ENCODE measurements at places on chromosomes 5 and 9.
A peak's percentile ranks its signal among the peaks of the same experiment; 100 is the strongest.

- DNase-seq: no peak
These were observed 1.8 kb downstream of the PTGER4 start for GRCh38 chr5:40681363-40682153.

DNA sequence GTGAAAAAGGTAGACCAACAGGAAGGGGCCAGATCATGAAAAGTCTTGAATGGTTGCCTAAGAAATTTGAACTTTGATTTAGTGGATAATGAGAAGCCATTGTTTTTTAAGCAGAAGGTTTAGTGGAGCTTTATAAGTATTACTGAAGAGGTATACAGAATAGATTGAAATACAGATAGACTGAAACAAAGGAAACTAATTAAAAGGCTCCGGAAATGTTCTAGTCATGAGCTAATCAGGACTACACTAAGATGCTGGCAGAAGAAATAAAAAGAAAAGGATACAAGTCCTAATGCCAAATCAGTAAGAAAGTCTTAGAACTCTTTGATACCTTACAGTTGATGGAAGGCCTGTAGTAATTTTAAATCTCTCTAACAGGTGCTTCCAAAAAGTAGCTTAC lies 45.7 kb upstream of the RFX3 start:
- DNase-seq: no peak

DNA sequence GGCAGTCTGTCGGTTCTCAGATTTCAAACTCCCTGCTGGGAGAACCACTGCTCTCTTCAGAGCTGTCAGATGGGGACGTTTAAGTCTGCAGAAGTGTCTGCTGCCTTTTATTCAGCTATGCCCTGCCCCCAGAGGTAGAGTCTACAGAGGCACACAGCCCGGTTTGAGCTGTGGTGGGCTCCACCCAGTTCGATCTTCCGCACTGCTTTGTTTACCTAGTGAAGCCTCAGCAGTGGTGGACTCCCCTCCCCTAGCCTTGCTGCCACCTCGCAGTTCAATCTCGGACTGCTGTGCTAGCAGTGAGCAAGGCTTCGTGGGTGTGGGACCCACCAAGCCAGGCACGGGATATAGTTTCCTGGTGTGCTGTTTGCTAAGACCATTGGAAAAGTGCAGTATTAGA lies 8.0 kb downstream of the SLC27A6 start:
- no peak for DNase-seq

- DNase-seq: peak; percentile 11
These were observed 80.1 kb upstream of the DMAC1 start for GRCh38 chr9:7879551-7880245.

DNA sequence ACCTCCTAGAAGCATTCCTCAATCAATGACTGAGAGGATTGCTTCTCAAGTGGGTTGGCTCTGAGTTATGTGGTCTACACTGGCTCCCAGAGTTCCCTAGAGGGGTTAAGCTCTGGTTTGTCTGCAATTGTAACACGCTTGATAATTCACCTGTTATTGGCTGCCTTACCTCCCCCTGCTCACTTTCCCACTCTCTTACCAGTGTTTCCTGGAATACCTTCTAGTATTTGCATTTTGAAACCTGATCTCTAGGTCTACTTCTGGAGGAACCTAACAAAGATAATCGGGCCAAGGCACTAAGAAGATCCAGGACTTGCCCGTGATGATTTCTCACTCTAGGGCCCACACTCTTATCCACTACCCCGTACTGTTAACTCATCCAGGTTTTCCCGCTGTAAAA lies 110.1 kb upstream of the MAP3K1 start:
- no peak for DNase-seq

DNA sequence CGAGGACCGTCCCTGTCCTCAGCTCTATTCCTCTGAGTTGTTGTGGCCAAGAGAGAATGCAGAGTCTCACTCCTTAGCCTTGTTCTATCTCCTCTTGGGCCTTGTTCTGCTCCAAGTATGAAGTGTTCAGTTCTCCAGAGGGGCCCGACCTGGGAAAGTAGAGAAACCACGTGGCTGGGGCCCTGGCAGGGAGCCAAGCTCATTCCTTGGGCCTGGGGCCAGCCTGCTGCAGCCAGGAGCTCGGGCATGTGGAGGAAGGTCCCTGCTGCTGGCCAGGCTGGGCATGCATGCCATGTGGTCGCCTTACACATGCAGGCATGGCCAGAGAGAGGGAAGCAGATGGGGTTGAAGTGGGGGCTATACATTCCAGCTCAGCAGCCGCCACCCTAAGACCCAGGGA lies 60.7 kb downstream of the COL27A1 start:
- no peak for DNase-seq
